ENCODE measurements at places on chromosomes 1 and 21.

- no peak for DNase-seq
These were observed 10.3 kb downstream of the NBL1 start for GRCh38 chr1:19654386-19654785.

DNA sequence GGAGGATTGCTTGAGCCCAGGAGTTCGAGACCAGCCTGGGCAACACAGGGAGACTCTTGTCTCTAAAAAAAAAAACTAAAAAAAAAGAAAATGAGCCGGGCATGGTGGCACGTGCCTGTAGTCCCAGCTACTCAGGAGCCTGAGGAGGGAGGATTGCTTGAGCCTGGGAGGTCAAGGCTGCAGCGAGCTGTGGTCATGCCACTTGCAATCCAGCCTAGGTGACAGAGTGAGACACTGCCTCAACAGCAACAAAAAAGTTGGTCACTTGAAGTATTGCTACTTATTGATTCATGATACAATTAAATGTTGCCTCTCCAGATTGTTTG lies 57.9 kb upstream of the CXADR start:
- DNase-seq: no peak

GRCh38 chr1:61568460-61569302 lies 156.3 kb downstream of the TM2D1 start:
- DNase-seq: no peak

DNA sequence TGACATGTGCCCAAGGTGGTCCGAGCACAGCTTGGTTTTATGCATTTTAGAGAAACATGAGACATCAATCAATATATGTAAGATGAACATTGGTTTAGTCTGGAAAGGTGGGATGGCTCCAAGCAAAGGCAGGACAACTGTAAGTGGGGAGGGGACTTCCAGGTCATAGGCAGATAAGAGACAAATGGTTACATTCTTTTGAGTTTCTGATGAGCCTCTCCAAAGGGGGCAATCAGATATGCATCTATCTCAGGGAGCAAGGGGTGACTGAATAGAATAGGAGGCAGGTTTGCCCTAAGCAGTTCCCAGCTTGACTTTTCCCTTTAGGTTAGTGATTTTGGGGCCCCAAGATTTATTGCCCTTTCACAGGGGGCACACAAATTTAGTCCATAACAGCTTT lies 94.2 kb upstream of the COA6 start:
- DNase-seq: no peak

All from NT2/D1 (cell line).